Stimulated activated CD4-positive, alpha-beta T cell treated with anti-CD3 and anti-CD28 coated beads, Interleukin-2, amount 100 ng/mL, for 4 hours (primary cell): ENCODE measurements at places on chromosomes 4 and X.

GRCh38 chrX:132401935-132402334 lies 86.9 kb downstream of the MBNL3 start:
- DNase-seq, result no peak

DNA sequence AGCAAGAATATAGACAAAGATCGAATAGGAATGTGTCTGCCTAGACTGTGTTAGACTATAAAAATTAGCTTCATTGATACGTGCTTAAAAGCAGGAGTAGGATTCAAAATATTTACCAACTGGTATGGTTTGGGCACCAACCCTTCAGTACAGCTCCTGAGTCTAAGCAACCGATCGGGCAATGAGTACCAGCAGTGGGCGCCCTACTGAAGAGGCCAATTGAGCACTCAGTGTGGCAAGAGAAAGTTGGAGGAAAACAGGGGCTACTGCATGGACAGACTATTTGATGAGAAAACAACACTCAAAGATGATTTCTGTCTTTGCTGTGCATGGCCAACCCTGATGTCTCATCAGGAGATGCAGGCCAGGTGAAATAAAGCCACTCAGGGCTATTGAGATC lies 176.0 kb upstream of the NWD2 start:
- no peak for DNase-seq

GRCh38 chr4:24607334-24607733 lies 23.0 kb upstream of the DHX15 start:
- no peak for DNase-seq

- no peak for DNase-seq
These were observed 421.1 kb downstream of the PCDH7 start for GRCh38 chr4:31141095-31141831.

DNA sequence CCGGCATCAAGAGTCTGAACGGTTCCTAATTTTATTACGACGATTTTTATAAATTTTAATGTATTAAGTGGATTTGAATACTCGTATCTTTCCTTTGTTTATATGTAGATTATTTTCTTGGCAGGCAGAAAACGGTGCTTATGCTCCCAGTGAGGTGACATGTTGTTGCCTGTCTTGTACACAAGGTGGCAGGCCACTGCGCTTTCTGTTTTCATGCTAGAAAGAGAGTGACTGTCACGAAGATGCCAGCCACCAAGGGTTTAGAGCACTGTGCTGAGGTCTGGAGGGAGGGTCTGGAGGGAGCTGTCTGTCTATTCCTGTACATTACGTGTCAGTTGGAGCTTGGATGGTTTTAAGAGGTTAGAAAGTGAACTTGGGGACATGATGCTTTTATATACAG lies 87.7 kb downstream of the SHROOM2 start:
- DNase-seq, result peak; percentile 6

DNA sequence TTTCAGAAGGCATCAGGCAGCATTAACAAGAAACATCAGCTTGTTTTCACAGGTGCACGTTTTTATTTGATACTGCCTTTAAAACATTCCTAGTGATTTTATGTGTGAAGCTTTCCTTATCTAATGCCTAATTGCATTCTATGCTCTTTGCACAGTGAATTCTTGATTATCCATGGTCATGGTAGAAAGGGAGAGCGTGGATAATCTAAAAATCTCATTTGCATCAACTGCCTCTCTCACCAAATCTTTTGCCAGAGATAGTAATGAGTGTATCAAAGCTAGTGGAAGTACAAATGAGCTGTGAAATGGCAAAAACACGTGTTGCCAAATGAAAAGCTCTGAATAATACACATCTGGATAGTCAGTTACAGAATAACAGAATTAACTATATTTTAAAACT lies 170.5 kb downstream of the NAA11 start:
- DNase-seq, result no peak

DNA sequence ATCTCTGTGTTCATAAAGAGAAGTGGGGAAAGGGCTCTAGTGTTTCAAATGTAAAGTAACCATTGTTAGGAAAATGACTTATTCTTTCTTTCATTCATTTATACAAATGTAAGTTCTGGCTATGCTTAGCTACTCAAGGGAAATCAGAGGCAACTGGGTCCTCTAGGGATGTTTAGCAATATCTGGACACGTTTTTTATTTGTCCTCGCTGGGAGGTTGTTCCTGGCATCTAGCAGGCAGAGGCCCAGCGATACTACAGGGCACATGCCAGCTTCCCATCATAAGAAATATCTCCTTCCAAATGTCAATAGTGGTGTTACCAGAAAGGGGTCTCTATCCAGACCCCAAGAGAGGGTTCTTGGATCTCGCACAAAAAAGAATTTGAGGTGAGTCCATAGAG lies 150.0 kb downstream of the VCX3A start:
- no peak for DNase-seq

DNA sequence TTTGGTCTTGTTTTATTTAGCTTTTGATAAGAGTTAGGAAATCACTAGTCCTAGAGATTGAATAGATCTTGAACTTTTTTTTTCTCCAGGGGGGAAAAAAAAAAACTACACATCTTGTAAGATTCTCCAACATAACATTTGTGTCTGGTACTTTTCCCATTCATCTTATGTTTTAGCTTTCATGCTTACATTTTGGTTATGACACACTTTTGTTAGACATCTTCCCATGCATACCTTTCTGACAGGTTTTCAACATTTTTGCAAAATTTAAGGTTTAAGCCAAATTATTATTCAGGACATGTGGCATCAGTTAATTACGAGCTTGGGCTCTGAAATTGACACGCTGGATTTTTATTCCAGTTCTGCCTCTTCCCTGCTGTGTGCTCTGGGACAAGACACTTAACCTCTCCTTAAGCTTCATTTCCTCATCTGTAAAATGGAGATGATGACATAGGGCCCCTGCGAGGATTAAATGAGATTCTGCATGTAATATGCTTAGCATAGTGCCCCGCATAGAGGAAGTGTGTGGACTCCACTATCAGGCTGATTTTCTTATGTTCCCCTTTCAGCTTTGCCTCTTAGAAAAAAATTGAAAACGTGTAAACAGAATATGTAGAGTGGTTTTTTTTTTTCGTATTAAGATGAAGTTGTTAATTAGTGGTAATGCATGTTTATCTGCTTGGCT lies 5.3 kb downstream of the KIT start:
- DNase-seq, result no peak

GRCh38 chrX:3501833-3502535 lies 155.5 kb upstream of the MXRA5 start:
- no peak for DNase-seq

GRCh38 chr4:125938541-125938940 lies 623.8 kb downstream of the FAT4 start:
- no peak for DNase-seq

DNA sequence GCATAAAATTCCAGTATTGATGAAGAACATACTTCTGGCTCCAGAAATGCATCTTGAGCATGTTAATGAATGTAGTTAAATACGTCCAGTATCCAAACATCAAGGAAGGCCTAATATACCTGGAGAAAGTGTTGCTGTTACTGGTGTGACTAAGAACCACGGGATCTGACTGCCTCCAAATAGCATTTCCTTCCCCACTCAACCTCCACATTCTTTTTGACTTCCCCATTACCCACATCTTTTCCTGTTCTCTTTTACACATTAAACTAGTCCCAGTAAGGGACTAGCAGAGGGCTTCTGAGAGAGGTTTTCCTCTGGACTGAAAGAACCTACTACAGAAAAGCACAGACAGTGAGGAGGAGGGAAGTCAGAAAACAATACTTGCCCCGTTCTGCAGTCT lies 482.8 kb upstream of the HTR2C start:
- DNase-seq, result no peak

DNA sequence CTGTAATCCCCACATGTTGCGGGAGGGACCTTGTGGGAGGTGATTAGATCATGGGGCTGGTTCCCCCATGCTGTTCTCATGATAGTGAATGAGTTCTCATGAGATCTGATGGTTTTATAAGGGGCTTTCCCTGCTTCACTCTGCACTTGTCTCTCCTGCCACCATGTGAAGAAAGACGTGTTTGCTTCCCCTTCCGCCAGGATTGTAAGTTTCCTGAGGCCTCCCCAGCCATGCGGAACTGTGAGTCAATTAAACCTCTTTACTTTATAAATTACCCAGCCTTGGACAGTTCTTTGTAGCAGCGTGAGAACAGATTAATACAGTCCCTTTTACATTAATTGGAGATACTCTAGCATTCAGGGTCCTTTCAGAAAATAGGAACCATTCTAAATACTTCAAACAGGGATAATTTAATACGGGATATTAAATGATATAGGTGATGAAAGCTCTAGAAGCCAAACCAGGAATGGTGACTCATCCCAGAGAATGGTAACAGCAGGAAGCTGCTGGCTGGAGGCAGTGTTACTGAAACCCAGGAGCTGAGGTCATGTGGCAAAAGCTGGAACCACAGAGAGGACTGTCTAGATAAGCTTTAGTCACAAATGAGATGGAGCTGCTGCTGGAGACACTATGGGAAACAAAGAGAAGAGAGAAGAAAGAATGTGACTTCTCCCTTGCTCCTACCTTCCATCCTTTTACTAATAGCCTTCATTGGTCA lies 57.3 kb downstream of the GSTCD start:
- no peak for DNase-seq

- DNase-seq, result no peak
These were observed 13.9 kb downstream of the FNIP2 start for GRCh38 chr4:158782551-158783360.

GRCh38 chr4:154120690-154121345 lies 331.9 kb upstream of the SFRP2 start:
- DNase-seq, result no peak

- DNase-seq, result no peak
These were observed 1.8 kb downstream of the DKK2 start for GRCh38 chr4:107034091-107034995.

DNA sequence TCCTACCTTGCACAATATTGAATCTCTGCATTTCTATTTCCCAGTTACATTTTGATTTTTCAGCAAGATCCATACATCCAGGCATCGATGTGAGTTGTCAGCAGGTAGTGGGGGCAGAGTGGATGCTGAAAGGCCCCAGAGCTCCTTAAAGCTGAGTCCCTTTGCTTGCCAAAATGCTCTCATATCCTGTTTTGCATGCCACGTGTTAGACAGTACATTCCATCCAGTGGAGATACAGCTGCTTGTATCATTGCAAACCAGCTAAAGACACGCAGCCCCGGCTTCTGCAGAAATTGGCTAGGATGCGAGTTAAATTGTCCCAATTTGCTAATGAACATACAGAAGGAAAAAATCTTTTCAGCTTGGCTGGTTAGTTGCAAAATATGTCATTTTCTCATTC lies 179.6 kb upstream of the MXRA5 start:
- no peak for DNase-seq

DNA sequence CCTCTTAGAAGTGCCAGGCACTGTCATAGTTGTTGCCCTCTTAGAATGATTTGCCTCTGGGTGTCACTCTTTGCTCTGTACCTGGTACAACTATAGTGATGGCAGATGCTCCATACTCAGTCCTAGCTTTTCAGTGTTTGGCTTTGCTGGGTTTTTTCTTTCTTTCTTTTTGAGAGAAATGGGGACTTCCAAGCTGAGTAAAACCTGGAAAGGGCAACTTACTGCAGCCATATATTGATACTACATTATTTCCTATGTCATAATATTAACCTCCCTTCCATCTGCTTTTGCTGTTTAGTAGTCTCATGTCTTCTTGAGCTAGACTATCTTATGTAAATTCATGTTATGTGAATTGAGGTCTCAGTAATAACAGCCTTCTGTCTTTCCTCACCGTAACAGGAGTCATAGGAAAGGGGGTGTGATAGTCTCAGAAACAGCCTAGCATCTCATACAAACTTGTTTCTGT lies 49.0 kb downstream of the NIPAL1 start:
- no peak for DNase-seq

DNA sequence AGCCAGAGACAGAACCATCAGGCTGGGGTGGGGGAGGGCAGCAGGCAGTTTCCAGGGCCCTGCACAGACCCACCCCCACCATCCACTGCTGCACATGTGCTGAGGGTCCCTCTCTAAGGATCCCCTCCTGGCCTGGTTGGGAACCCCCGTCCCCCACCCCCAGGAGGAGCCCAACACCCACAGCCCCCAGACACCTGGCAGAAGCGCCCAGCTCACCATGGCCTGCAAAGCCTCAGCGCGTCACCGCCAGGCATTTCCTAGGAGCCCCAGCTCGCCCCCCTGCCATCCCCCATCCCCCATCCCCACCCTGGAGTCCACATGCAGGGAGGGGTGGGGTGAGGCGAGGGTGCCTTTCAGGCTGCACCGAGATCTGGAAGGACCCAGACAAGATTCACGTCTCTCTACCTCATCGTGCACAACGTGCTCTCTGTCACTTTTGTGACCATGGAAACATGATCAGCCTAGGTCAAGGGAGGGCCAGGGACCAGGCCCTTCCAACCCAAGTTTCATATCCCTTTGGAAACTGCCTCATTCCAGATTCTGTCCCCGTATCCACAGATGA lies 9.3 kb downstream of the MXD4 start:
- DNase-seq, result no peak

DNA sequence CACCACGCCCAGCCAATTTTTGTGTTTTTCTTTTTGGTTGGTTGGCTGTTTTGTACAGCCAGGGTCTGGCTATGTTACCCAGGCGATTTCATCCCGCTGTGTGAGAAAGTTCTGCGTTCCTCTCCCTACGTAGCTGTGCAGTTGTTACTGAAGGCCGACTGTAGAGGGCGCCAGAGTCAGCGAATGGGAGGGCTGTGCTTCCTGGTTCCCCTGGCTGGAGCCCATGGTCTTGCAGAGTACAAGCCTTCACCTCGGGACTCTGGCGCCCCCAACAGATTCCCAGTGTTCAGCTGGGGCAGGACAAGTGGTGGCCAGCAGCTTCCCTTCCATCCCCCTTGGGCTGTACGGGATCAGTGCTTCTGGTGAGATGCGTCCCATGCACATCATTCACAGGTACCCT lies 5.6 kb upstream of the CT45A1 start:
- no peak for DNase-seq

- DNase-seq, result no peak
These were observed 559.0 kb upstream of the AMOT start for GRCh38 chrX:113399506-113400192.

GRCh38 chr4:60657041-60657440 lies 543.1 kb upstream of the ADGRL3 start:
- no peak for DNase-seq

DNA sequence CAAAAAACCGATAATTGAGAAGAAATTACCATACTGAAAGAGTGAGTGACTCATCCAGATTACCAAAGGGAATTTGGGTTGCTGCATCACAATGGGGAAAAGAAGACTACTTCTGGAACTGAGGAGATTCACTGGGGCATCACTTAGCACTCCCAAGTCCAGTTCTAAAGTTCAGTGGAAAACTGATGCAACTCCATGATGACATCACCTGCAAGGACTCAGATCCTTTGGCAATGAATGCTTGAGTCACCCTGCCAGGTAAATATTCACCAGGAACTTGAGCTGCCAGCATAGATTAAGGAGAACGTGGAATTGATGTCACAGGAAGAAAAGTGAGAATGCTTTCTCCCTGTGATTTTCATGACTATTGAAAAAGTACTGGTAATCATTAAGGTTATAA lies 32.0 kb upstream of the SMIM10L2A start:
- no peak for DNase-seq

GRCh38 chr4:10765386-10765785 lies 80.8 kb upstream of the CLNK start:
- no peak for DNase-seq

GRCh38 chr4:4477796-4478195 lies 64.1 kb downstream of the STX18 start:
- DNase-seq, result no peak

GRCh38 chrX:109958266-109958665 lies 44.6 kb upstream of the TMEM164 start:
- DNase-seq, result no peak
